ENCODE measurements at places on chromosomes 3 and 15.

DNA sequence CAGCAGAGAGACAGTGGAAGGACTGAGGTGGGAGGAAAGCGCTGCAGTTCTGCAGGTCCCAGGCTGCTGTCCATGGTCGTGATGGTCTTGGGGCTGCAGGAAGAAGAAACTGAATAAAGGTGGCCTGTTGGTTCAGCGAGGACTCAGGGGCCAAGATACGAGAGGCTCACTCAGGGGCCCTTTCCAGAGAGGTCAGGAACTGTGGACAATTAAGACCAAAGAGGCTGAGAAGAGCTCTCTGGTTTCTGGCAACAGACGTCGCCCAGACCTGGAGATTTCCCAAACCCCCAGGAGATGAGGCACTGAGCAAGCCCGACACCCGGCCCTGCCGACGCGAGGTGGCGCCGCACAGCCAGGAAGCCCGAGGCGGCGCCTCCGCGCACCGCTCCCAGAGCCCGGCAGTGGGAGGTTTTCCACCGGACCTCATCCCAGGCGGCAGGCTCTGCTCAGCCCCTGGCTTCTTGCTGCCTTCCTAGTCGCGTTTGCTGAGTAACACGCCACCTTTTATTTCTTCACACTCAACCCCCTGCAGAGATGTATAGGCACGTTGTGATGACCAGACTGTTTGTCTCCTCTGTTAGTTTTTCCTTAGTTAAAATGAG lies 56.4 kb upstream of the ARRDC4 start:
- no peaks in the 10 kb centered on the region for H3K36me3 ChIP-seq
- peaks cover 2% of the 10 kb centered on the region for H3K4me1 ChIP-seq
- peaks cover 11% of the 10 kb centered on the region for H3K27me3 ChIP-seq
- H3K4me3 ChIP-seq, result no peak overlapping the region

DNA sequence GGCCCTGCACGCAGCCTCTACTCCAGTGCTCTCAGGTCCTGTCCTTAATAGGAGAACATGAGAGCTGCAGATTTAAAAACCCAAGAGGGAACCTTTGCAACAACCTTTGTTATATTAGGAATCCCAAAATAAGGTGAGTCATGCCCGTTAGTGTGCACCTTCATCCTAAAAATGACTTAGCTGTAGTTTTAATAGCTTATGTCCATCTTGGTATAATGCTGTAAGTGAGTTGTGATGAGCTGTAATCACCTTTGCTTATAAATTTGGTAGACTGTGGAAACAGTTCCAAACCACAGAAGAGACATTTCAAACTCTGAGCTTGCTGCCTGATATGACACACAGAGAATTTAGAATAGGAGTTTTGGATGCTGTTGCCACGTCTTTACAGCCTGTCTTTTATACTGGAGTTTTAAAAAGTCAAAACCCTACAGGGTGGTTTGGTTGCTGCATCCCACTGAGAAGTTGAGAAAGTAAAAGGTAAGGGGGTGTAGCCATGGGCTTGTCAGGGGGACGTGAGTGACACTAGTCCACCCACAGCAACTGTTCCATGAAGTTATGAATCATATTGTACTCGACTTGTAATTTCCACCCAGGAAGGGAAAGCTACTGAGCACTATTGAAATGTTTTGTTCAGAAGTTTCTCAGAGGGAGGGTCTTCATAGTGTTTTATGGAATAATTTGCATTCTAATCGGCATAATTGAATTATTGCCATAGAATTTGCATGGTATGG lies 27.4 kb upstream of the CD47 start:
- no peaks in the 10 kb centered on the region for H3K36me3 ChIP-seq
- H3K27me3 ChIP-seq, result peaks cover 4% of the 10 kb centered on the region
- H3K4me1 ChIP-seq, result no peaks in the 10 kb centered on the region

- H3K36me3 ChIP-seq, result no peaks in the 10 kb centered on the region
- H3K27me3 ChIP-seq, result no peaks in the 10 kb centered on the region
- no peak overlapping the region for H3K27ac ChIP-seq
- no peaks in the 10 kb centered on the region for H3K4me1 ChIP-seq
- no peak overlapping the region for H3K4me3 ChIP-seq
Observed at GRCh38 chr15:92733934-92734521, 78.5 kb upstream of the FAM174B start.

GRCh38 chr3:11228041-11228440 lies 44.2 kb upstream of the ATG7 start:
- DNase-seq, result no peak
- peaks cover 13% of the 10 kb centered on the region for H3K36me3 ChIP-seq
- H3K27ac ChIP-seq, result no peak overlapping the region
- H3K4me3 ChIP-seq, result no peak overlapping the region

GRCh38 chr3:153762411-153763235 lies 358.6 kb upstream of the ARHGEF26 start:
- no peak for DNase-seq
- no peaks in the 10 kb centered on the region for H3K27me3 ChIP-seq
- no peak overlapping the region for H3K4me3 ChIP-seq

GRCh38 chr3:195914648-195915473 lies 6.5 kb upstream of the TNK2 start:
- H3K27ac ChIP-seq, result peak overlapping the region; percentile 7
- H3K4me3 ChIP-seq, result peak overlapping the region; percentile 41
- peaks cover 14% of the 10 kb centered on the region for H3K4me1 ChIP-seq
- no peaks in the 10 kb centered on the region for H3K36me3 ChIP-seq
- peaks cover 16% of the 10 kb centered on the region for H3K27me3 ChIP-seq

GRCh38 chr3:111884411-111885018 lies 25.4 kb downstream of the PHLDB2 start:
- H3K27me3 ChIP-seq, result no peaks in the 10 kb centered on the region
- H3K27ac ChIP-seq, result no peak overlapping the region
- DNase-seq, result no peak
- no peaks in the 10 kb centered on the region for H3K4me1 ChIP-seq
- H3K4me3 ChIP-seq, result no peak overlapping the region

DNA sequence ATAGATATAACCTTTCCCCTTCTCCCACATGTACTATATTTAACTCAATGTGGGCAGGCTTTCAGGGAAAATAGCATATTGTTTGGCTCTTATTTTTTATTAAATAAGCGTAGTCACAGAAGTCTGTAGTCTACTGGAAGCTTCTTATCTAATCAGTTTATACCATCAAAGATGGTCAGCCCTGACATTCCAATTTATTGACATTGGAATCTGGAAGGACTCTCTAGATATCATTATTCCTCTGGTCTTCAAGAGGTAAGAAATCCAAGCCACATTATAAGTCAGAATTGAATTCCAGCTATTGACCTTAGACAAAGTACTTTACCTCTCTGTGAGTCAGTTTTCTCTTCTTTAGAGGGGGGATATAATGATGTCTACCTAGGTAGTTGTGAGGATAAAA lies 38.5 kb upstream of the SCAANT1 start:
- DNase-seq, result no peak
- H3K27ac ChIP-seq, result no peak overlapping the region

DNA sequence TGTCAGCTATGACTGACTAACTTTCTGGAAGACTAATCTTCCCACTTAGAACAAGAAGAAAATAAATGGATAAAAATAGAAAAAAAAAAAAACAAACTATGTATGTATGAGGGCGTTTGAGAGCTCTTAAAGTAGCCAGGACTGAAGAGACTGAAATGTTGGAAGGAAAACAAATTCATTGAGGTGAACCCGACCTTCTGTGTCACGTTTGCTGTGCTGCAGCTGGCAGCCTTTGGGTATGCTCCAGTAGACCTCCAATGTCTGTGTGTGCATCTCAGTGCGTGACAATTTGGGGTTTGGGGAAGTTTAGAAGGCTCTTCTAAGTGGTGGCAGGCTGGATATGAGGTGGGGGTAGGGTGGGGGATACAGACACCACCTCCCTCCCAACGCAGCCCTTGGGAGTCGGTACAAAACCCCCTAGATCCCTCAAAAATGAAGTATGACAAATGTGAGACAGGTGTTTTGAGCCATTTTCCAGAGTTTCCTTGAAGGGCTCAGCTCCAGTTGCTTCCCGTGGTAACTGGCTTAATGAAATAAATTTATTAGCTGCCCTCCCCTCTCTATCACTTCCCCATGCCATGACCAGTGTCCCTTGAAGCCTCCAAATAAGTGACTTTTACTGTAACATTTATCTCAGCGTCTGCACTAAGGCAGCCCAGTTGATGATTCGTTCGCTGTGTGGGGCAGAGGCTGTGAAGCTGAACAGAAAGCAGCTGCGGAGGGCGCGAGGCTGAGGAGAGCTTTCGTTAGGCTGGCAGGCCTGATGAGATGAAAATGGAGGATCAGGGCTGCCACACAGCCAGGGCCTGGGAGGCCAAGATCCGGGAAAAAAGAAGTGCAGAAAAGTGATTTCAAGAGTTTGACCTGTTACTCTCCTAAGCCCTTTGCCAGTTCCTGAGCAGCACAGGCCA lies 34.9 kb upstream of the GABRB3 start:
- no peaks in the 10 kb centered on the region for H3K4me1 ChIP-seq
- no peaks in the 10 kb centered on the region for H3K36me3 ChIP-seq
- no peak overlapping the region for H3K4me3 ChIP-seq

- no peak overlapping the region for H3K27ac ChIP-seq
- no peaks in the 10 kb centered on the region for H3K36me3 ChIP-seq
- no peak for DNase-seq
- H3K4me3 ChIP-seq, result no peak overlapping the region
Observed at GRCh38 chr3:186258968-186259367, 103.1 kb downstream of the DGKG start.

- peaks cover 2% of the 10 kb centered on the region for H3K4me1 ChIP-seq
- no peak overlapping the region for H3K27ac ChIP-seq
- no peaks in the 10 kb centered on the region for H3K27me3 ChIP-seq
- DNase-seq, result no peak
- H3K36me3 ChIP-seq, result no peaks in the 10 kb centered on the region
Observed at GRCh38 chr3:117885011-117885441, 1149.6 kb downstream of the IGSF11 start.

- H3K27ac ChIP-seq, result no peak overlapping the region
- peaks cover 3% of the 10 kb centered on the region for H3K4me1 ChIP-seq
- no peaks in the 10 kb centered on the region for H3K36me3 ChIP-seq
Observed at GRCh38 chr3:117278424-117279190, 569.0 kb downstream of the TUSC7 start.

GRCh38 chr3:105246536-105246935 lies 120.2 kb upstream of the ALCAM start:
- no peaks in the 10 kb centered on the region for H3K27me3 ChIP-seq
- no peak for DNase-seq
- H3K27ac ChIP-seq, result no peak overlapping the region
- no peaks in the 10 kb centered on the region for H3K4me1 ChIP-seq
- H3K4me3 ChIP-seq, result no peak overlapping the region

GRCh38 chr3:127171320-127171719 lies 21.6 kb upstream of the PRR23E start:
- no peak overlapping the region for H3K27ac ChIP-seq
- H3K27me3 ChIP-seq, result peaks cover 78% of the 10 kb centered on the region
- no peaks in the 10 kb centered on the region for H3K36me3 ChIP-seq
- no peak for DNase-seq
- no peak overlapping the region for H3K4me3 ChIP-seq
- H3K4me1 ChIP-seq, result peaks cover 21% of the 10 kb centered on the region

DNA sequence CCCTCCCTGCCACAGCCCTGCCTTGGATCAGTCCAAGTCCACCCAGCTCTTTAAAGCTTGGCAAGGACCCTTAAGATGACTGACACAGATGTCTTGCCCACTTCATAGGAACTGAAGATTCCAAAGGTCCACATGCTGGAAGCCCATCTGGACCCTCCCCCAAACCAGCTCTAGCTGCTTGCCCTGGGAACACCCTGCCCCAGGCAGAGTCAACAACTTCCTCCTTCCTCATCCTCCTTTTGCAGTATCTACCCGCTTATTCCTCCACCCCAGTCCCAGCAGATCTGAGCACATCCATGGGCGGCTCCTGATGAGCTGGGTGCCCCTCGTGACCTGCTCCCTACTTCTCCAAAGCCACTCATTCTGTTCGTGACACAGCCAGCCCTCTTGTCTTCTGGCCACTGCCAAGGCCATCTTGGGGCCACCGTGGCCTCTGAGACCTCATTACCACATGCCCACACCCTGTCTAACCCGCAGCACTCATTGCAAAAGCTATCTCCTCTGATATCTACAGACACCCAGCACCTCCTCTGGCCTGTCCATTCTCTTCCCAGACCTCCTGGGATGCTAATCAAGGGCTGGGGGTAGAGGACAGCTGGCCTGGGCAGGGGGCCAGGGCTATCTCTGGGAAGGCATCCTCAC lies 2.0 kb upstream of the PFKFB4 start:
- no peak overlapping the region for H3K27ac ChIP-seq
- DNase-seq, result no peak
- no peak overlapping the region for H3K4me3 ChIP-seq
- peaks cover 26% of the 10 kb centered on the region for H3K36me3 ChIP-seq
- no peaks in the 10 kb centered on the region for H3K27me3 ChIP-seq

DNA sequence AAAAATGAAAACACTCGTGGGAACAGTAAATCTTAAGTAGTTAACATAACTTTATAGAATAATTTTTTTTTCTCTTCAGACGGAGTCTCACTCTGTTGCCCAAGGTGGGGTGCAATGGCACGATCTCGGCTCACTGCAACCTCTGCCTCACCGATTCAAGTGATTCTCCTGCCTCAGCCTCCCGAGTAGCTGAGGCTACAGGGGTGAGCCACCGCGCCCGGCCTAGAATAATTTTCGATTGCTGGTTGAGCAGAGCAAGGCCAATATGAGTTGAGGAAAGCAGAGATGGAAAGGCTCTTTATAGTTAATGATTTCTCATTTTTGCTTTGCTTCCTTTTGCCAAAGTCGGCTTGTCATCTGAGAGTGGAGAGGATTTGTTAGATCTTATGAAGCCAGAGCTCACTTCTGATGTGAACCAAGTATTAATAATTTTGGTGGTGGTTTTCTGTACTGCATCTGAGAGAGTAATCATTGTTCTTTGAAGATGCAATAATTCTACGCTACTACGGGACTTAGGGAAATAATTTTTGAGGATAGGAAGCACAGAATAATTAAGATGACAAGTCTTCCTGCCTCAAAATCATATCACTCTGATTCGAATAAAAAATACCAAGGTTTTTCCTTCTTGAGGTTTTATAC lies 1.6 kb upstream of the GOLM2 start:
- H3K36me3 ChIP-seq, result no peaks in the 10 kb centered on the region
- DNase-seq, result peak; percentile 26
- peak overlapping the region; percentile 100 for H3K27ac ChIP-seq
- peaks cover 5% of the 10 kb centered on the region for H3K4me1 ChIP-seq
- no peaks in the 10 kb centered on the region for H3K27me3 ChIP-seq
- no peak overlapping the region for H3K4me3 ChIP-seq

- no peak overlapping the region for H3K4me3 ChIP-seq
- H3K4me1 ChIP-seq, result peaks cover 16% of the 10 kb centered on the region
- peaks cover 25% of the 10 kb centered on the region for H3K27me3 ChIP-seq
- H3K27ac ChIP-seq, result no peak overlapping the region
Observed at GRCh38 chr3:8621872-8622271, 22.7 kb downstream of the SSUH2 start.

DNA sequence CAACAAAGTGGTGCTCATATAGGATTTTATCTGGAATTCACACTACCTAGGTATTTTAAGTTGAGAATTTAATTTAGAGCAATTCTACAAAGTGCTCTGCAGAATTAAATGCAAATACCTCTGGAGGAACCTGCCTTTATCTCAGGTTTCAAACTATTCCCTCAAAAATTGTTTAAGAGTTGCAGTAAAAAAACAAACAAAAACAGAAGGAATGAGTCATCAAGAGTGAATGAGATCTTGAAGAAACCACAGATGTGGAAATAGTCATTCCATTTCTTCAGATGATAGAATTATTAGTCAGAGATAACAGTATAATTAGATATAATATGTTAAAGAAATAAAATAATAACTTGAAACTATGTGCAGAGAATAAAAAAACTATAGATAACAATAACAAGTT lies 80.8 kb upstream of the SCN5A start:
- no peaks in the 10 kb centered on the region for H3K27me3 ChIP-seq
- DNase-seq, result peak; percentile 42
- H3K36me3 ChIP-seq, result no peaks in the 10 kb centered on the region
- H3K4me3 ChIP-seq, result no peak overlapping the region
- H3K27ac ChIP-seq, result no peak overlapping the region
